Stimulated activated CD8-positive, alpha-beta memory T cell treated with anti-CD3 and anti-CD28 coated beads, Interleukin-12 subunit alpha, Interleukin-12 subunit beta, amount 100 ng/mL, for 4 hours (primary cell): ENCODE measurements at places on chromosomes 12 and 14.

DNA sequence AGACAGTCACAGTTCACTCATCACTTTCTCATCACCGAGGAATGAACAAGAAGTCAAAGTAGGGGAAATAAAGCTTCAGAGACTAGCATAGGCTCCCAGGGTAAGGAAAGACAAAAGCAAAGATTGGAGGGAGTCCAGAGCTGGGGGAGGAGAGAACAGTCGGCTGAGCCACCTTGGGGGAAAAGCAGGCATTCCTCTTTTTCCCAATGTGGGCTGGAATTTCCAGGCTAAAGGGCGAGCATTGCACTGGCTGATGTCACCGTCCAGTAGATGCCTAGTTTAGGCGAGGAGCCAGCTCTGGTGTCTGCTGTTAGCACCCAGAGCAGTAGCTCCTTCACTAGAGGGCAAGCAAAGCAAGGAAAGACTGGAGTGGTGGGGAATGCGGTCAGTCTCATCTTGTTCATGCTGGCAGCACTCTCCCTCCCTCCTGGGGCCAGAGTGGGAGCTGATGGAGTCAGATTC lies 8.5 kb upstream of the KRT75 start:
- no peak for DNase-seq

DNA sequence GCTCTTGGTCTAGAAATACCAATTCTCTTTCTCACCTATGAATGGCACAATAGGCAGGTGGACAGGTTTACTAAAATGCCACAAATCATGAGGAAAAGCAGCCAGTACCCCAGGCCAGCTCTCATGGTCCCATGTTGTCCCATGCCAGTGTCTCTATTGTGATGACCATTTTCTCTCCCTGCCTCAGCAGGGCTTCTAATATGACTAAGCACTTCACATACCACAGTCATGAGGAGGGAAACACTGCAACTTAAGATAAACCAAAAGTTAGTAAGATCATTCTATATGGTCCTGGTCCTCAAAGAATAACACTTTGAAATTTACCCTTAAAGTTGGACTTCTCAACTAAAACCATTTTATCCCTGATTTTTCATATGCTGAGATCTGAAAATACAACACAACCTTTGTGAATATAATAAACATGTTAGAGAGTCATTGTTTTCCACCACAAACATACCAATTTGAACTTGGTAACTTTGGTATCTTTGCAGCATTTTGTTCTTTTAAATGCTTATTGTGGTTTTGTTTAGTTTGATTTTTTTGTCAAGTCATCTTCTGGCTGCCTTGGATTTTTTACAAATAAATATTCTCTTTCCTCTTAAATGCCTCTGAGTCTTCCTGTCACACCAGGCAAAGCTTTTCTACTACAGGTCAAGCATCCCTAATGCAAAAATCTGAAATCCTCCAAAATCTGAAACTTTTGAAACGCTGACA lies 3.6 kb downstream of the TTC5 start:
- DNase-seq: no peak

DNA sequence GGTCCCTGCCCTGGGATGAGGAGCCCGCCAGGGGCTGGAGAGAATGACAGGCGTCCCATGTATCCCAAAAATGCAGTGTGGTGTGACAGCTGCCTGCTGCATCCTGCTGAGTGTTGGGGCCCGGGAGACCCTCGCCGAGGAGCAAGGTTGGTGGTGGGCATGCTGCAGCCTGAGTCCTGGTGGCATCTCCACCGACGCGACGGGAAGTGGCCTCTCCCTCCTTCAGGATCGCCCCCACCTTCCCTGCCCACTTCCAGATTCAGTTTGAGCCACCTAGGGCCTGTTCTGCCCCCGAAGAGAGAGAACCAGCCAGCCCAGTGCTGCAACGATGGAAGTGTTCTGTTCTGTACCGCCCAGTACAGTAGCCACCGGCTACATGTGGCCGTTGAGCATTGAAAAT lies 70.1 kb downstream of the TSPAN9 start:
- no peak for DNase-seq

- no peak for DNase-seq
Measured at GRCh38 chr14:101132051-101132571, 228.6 kb upstream of the RTL1 start.

- no peak for DNase-seq
Measured at GRCh38 chr14:75531660-75532317, 9.5 kb downstream of the BATF start.
